Activated CD4-positive, alpha-beta T cell treated with anti-CD3 and anti-CD28 coated beads, Interleukin-2, amount 50 U/mL, for 48 hours (primary cell): ENCODE measurements at places on chromosomes 11 and 22.

DNA sequence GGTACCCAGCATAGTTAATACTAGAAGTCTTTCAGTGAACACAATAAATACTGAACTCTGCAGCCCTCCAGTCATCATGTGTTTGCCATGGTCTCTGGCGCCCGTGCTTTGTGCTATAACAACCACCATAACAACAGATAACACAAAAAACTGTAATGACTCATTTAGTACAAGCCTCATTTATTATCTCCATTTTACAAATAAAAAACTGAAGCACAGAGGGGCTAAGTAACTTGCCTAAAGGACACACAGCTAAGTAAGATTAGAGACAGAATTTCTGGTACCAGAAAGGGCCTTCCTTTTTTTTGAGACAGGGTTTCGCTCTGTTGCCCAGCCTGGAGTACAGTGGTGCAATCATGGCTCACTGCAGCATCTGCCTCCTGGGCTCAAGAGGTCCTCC lies 19.5 kb downstream of the RBFOX2 start:
- no peak for DNase-seq

DNA sequence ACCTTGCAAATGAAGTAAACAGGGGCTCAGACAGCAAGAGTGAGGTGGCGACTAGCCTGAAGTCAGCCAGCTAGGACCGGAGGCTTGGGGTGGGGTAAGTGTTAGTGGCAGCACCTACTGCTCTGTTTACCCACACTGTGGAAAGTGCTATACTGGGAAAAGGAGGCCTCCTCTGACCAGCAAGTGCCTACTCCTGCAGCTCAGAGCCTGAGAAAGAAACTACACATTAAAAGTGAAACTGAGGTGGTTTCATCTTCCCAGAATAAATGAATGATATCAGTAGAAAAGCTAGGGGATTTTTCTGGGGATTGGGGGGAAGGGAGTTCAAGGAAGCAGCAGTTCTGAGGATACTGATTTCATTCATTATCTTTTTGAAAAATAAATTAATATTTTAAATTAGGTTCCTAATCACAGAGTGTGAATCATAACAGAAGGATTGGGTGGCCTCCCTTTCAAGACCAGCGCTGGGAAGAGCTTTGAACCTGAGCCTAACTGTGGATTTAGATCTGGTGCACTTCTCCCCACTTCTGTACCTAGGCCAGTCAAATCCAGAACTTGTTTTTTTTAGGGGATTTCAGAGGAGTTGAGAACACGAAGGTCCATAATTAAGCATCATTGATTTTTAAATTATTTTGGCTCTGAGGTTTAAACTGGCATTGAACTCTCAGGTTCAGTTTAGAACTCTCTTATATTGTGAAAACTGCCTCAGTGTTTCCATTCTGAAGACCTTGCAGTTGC lies 48.1 kb upstream of the GRAMD1B start:
- DNase-seq, result peak; percentile 68

GRCh38 chr22:49137206-49137840 lies 690.4 kb downstream of the BRD1 start:
- DNase-seq, result no peak

DNA sequence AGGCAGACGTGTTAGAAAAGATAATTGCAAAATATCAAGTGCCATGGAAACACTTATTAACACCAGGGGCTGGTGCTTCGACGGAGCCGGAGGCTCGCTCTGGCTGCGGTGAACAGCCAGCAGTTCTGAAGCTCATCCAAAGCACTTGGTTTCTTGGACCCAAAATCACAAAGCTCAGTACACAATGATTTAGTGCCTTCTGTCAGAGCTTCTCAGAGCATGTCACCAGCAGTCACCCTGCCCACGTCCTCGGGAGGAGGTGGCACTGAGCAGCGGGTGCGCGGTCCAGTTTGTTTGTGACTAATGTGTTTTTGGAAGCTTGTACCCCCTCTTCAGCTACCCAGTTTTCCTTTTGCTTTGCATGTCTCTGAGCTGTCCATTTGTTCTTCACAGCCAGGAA lies 58.7 kb upstream of the KIRREL3 start:
- DNase-seq, result no peak

DNA sequence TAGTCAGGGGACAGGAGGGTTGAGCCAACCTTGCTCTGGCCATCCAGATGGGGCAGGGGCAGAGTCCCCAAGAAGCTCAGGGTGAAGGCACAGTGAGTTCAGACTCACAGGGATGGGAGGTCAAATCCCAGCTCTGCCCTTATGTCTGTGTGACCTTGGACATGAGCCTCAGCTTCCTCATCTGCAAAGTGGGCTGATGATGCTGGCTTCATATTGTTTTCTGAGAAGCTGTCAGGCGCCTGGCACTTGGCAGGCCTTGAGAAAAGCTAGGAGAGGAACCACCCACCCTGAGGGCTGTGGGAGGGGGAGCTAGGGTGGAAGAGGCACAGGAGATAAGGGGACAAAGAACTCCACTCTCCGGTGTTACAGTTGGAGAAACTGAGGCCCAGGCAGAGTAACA lies 23.6 kb downstream of the CYTH4 start:
- DNase-seq, result no peak

GRCh38 chr11:94938095-94939055 lies 35.0 kb downstream of the CWC15 start:
- DNase-seq, result no peak

- DNase-seq, result no peak
Observed at GRCh38 chr11:121344824-121345223, 52.3 kb downstream of the SC5D start.

DNA sequence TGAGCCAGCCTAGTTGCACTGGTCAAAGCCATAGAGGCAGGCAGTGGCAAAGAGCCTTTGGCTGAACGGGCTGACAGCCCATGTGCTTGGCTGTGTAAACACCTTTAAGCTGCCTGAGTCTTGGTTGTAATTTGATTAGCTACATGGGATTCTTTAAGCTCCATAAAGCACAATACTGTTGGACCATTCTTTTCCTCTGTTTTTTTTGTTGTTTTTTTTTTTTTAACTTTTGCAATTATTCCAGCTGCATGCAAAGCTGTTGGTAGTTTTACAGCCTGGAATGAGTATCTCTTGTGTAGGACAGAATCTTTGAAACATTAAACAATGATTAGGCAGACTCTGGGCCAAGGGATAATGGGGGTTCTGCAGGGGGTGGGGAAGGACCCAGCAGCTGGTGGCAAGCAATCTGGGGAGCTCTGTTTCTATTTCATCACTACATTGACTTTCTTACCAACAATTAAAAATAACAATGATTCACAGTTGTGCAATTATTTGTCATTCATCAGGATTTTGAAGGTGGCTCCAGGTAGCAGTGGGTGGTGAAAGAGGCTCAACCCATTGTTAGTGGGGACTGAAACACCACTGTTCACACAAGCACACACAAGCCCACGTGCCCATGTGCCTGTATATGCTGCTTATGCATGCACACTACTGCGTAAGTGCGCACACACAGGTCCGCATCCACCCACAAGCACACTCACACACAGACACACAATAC lies 69.5 kb upstream of the CSNK2A3 start:
- DNase-seq, result no peak

DNA sequence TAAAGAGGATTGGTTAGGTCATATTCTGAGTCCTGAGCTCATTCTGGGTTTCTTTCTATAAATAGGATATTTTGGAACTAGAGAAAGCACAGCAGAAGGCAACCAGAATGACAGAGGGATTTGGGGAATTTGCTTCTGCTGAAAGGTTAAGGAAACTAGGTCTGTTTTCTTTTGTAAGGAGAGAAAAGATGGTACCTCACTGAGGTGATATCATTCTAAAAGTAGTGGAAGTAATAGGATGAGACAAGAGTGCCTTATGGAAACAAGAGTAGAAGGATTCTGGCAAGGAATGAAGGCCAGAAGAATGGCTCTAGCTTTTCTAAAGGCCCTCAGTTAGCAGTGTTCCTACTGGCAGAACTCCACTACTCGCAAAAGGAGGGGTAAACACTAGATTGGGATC lies 26.7 kb upstream of the BDNF start:
- DNase-seq, result no peak

GRCh38 chr11:64343767-64344559 lies 4.0 kb downstream of the CCDC88B start:
- peak; percentile 27 for DNase-seq
